Sciatic nerve (tissue), 2 donors: ENCODE measurements at places on chromosomes 2 and 18.

GRCh38 chr18:2351126-2351850, 220.0 kb downstream of the METTL4 start:
- no peak for DNase-seq

DNA sequence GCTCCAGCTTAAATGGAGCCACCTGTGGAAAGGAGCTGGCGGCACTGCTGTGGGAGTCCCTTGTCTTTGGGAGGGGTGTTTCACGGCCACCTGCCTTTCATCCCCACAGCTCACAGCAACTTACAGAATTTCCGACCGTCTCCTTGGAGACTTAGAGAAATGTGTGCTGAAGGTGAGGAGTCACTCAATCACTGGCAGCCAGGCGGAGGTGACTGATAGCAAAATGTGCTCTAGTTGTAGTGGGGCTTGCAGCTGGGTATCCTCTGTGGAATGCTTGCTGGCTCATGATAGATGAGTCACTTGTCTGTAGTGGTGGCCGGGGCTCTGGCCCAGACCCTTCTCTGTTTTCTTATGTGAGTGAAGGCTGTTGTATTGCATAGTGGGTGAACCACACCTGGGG, 110.7 kb downstream of the SH3RF3 start:
- no peak for DNase-seq

DNA sequence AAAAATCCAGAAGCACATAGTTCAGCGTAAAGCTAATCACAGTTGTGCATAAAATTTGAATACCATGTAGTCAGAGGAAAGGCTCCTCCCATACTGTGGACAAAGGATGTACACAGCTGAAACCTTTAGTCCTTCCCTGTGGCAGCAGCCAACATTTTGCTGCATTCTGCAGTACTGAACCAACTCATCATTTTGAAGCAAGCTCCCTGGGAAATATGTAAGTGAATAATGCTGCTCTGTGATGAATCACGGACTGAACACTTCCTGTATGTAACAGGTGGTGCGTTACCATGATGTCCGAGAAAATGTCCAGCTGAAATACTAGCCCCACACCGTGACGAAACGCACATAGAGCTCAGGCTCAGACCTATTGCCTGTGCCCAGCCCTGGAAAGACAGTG, 421.1 kb upstream of the RAB12 start:
- no peak for DNase-seq

DNA sequence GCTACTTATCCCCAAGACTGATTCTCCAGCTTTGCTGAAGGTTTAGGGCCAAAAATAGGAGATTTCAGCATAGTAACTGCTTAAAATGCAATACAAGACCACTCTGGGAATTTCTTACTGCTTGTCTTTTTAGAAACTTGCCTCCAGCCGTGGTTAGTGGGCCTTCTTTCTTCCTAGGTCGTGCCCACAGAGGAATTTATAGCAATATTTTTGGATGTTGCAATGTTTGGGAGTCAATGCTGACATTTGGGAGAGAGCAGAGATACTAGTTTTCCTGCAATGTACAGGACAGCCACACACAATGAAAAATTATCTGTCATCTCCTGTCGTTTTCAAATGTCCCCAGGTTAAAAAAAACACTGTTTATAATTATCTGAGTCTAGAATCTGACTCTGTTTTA, 25.6 kb upstream of the CERS6 start:
- no peak for DNase-seq

DNA sequence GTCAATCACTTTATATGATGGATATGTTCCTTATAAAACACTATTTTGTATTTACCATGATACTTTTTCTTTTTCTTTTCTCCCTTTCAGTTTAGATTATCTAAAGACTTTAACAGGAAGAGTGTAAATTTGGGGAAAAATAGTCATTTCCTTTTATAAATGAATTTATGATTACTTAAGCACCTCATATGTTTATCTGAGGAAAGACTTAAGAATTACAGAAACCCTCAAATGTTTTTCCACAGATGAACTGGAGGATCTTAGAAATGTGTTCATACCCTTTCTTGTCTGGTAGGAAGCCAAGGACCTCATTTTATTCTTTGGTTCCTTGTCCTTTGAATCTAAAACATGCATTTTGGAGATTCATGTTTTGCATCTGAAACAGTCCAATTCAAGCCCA, 36.7 kb downstream of the MAPRE2 start:
- no peak for DNase-seq

DNA sequence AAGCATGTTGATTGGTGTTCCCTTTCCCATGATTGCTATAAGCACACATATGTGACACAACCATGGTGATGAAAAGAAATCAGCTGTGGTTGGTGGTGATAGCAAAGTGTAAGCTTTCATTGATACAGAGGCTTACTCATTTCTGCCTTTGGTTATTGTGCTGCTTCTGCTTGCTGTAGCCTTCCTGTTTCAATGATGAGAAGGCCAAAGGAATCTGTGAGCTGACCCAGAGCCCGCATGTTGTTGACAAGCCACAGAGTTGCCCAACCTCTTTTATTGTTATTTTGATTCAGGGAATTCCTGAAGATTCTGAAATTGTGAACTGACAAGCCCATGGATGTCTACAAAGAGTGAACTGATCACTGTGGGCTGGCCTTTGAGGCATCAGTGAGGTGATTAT, 164.4 kb downstream of the TMEFF2 start:
- no peak for DNase-seq
